ENCODE measurements at places on chromosomes 5 and 9.
A peak's percentile ranks its signal among the peaks of the same experiment; 100 is the strongest.

GRCh38 chr5:94682814-94683520 lies 64.5 kb downstream of the SLF1 start:
- no peak for DNase-seq

- no peak for DNase-seq
Observed at GRCh38 chr9:87596862-87597261, 99.2 kb downstream of the DAPK1 start.

GRCh38 chr5:11803436-11803835 lies 100.8 kb downstream of the CTNND2 start:
- no peak for DNase-seq

GRCh38 chr5:30401479-30402058 lies 791.9 kb upstream of the CDH6 start:
- DNase-seq = peak; percentile 42

DNA sequence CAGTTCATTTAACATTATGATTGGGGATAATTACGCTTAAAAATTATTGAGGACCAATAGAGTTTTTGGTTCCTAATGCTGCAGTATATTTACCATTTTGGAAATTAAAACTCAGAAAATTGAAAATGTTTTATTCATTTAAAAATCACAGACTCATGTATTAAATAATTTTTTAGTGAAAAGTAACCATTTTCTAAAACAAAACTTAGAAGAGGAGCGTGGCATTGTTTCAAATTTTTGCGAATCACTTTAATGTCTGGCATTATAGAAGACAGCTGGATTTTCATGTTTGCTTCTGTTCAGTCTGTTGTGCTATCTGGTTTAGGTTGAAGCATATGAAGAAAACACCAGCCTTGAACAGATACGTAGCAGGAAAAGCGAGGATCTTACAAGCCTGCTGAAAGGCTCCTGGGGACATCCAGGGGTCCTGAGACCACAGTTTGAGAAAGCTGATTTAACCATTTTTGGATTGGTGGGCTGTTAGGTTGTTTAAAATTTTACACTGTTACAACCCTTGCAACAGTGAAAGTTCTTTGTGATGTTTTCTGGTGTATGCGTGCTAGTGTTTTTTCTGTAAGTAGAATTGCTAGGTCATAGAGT lies 1.6 kb downstream of the ZFYVE16 start:
- DNase-seq = peak; percentile 9

- DNase-seq = no peak
Observed at GRCh38 chr5:132999246-132999645, 27.1 kb downstream of the ZCCHC10 start.

GRCh38 chr5:56814361-56814962 lies 887 bp upstream of the MAP3K1 start:
- no peak for DNase-seq

DNA sequence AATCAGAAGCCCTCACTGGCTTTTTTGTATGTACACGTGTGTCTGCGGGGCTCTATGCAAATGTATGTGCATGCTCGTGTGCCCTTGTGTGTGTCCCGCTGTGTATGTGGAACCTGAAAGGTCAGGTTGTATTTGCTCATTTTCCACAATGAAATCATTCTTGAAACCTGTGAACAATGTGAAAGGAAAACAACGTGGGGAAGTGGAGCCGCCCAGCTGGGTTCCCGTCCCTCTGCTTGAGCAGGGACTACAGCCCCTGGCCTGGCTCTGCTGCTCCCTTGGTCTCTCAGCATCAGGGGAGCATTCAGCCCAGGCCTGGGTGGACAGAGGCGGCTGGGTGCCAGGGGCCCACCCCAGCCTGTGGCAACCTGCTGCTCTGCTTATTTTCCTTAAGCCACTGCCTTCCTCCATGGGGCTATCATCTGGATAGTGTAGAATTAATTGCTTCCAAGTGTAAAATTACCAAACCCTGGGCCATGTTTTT lies 3.0 kb downstream of the ECSCR start:
- no peak for DNase-seq

DNA sequence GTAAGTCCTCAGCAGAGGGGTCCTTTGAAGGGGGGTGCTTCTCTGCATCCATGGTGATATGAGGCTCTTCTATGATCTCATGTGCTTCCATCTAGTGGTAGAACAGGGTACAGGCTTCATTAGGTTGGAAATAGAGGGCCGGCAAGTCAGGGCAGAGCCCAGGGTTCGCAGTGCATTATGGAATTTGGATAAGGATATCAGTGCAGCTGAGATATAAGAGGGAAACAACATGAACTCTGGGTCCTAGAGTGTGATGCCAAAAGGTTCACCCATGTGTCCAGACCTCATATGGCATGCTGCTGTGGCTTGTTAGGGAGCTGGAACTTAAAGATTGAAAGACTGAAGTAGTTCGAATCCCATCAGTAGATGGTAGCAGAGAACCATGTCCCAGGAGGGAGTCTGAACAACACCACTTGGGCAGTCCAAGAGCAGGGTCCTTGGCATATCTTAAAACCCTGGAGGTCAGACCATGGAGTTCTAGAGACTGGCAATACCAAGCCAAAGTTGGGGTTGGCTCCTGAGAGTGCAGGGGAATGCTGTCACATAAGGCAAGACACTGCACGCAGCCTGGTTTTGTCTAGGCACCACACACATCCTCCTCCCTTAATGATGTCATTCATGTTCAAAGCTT lies 2.3 kb downstream of the FAM221B start:
- peak; percentile 74 for DNase-seq

GRCh38 chr5:100472091-100472490 lies 63.1 kb upstream of the FAM174A start:
- no peak for DNase-seq

GRCh38 chr9:116342941-116343340 lies 189.3 kb downstream of the PAPPA start:
- DNase-seq = no peak

- peak; percentile 22 for DNase-seq
Observed at GRCh38 chr5:73232266-73233041, 59.5 kb downstream of the TMEM174 start.

DNA sequence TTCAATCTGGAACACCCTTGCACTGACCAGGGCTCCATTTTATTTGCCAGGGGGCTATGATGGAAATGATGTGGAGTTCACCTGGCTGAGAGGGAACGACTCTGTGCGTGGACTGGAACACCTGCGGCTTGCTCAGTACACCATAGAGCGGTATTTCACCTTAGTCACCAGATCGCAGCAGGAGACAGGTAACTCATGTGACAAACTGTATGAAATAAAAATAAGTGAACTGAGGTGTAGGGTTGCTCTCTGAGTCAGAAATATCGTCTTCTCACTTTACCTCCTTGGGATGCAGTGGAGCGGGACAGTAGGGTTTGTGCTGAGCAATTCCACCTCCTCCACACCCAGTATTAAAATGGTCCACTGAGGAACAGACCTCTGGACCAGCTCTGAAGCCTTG lies 22.1 kb downstream of the GABRP start:
- no peak for DNase-seq

DNA sequence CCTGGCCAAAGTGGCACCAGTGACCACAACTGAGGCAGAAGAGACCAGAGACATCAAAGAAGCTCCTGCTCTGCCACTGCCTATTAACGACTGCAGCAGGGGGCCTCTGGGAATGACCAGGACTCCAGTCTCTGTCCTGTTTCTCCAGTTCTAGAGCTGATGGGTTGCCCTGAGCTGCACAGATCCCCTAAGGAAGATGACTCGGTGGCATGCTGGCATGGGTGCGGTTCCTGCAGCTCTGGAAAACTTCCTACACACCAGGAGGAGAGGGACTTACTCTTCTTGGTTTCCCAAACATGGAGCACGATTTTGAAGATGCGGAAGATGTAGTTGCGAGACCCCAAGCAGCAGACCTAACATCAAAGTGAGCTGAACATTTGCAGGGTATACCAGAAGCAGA lies 2.7 kb downstream of the SLIT3 start:
- DNase-seq = no peak

GRCh38 chr9:23829580-23830475 lies 3.8 kb upstream of the ELAVL2 start:
- no peak for DNase-seq

GRCh38 chr5:87432460-87432859 lies 19.7 kb upstream of the CCNH start:
- DNase-seq = no peak

GRCh38 chr5:162323466-162323865 lies 255.9 kb downstream of the GABRG2 start:
- DNase-seq = peak; percentile 45

- no peak for DNase-seq
Observed at GRCh38 chr5:8848997-8849594, 696.8 kb downstream of the SEMA5A start.

DNA sequence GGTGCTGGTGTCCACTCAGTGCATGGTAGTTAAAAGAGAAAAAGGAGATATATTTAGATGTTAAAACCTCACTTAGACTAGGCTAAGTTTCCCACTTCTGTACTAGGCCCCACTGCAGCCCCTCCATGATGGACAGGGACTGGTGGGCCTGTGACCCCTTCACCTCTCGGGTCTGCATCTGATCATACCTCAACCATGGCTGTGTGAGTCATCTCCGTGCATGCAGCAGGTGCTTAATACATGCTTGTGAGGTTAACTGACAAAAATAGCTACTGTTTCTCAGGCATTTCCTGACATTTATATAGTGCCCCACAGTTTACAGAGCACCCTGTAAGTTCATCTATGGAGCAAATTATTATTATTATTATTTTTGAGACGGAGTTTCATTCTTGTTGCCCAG lies 8.4 kb upstream of the URM1 start:
- no peak for DNase-seq

DNA sequence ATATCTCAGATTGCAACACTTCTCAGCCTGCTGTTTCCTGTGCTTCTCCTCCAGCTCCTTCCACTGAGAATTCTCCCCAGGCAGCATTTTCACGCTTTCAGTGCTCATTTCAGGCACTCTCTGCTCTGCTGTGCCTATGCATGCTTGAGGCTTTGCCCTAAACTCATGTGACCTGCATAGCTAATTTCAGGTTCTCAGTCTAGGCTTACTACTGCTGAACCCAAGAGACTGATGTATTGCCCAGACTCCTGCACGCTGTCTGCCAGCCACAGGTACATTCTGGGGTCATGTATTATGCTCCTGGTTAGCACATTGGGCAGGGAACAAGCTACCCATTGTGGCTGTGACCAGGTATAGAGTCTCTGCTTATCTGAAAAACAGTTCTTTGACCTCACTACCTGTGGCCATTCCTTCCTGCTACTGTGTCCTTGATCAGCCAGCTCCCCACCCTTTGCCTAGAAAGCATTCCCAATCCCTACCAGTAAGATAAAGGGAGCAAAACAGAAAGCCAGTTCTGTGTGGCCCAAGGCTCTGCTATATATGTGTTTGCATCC lies 34.7 kb downstream of the PIP5K1B start:
- no peak for DNase-seq

DNA sequence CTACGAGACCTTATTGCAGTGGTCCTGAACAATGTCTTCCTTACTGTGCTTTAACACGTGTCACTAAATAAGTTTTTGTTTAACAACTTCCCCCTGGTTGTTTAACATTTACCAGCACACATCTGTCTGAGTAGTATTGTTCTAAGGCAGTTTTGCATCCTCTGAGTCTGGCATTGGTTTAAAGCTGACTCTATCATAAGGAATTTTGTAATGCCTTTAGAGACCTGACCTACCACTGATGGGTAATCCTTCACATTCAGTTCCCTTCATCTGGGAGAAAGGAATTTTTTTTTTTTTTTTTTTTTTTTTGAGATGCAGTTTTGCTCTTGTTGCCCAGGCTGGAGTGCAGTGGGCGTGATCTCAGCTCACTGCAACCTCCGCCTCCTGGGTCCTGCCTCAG lies 20.0 kb upstream of the PCAT7 start:
- no peak for DNase-seq

DNA sequence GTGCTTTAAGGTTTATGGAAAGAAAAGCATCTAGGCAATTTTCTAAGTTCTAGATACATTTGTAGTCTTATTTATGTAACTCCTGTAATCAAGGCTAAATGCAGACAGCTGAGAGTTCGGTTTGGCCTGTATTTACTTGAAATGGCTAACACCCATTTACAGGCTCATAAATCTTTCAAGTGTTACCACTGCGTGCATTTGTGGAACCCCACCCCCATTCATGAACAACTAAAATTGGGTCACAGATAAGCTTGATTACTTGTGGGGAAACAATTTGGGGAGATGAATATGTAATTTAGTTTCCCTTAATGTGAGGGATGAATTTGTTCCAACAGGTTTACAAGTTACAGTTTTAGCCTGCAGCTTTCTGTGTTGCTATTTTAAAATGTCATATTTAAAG lies 360.6 kb downstream of the ARRDC3 start:
- no peak for DNase-seq

- DNase-seq = peak; percentile 25
Observed at GRCh38 chr5:53482717-53483638, 2.5 kb downstream of the FST start.

GRCh38 chr5:18920966-18921365 lies 1067.0 kb downstream of the CDH18 start:
- DNase-seq = no peak

GRCh38 chr9:72509053-72509452 lies 12.4 kb upstream of the TMC1 start:
- no peak for DNase-seq

- no peak for DNase-seq
Observed at GRCh38 chr5:144076521-144077083, 93.9 kb downstream of the YIPF5 start.

- DNase-seq = no peak
Observed at GRCh38 chr5:126619781-126620180, 19.0 kb downstream of the PHAX start.

DNA sequence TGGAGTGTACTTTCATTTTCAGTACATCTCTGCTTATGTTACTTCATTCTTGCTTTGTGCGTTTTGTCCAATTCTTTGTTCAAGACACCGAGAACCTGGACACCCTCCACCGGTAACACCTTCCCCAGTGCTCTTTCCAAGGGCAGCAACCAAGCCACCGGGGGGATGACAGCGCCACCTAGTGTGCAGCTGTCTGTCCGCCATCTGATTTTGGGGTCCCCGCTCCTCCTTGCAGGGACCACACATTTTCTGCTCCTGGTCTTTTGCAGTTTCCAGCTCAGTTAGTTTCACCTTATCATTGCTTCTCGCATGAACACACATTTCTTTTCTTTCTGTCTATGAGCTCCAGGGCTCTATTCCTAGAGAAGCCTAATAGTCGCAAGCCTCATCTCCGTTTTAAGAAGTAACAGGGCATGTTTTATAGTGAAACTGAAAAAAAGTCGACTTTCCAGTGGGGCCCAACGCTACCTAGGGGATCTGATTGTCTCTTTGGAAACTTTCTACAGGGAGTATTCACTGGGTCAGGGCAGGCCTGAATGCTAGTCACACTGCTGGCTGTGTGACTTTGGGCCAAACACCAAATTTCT lies 152.1 kb downstream of the FSTL4 start:
- DNase-seq = no peak

GRCh38 chr5:96326902-96327301 lies 106.1 kb downstream of the PCSK1 start:
- DNase-seq = no peak

- no peak for DNase-seq
Observed at GRCh38 chr5:41966401-41967105, 41.5 kb downstream of the FBXO4 start.

GRCh38 chr5:169001394-169001793 lies 299.5 kb downstream of the SLIT3 start:
- DNase-seq = no peak

DNA sequence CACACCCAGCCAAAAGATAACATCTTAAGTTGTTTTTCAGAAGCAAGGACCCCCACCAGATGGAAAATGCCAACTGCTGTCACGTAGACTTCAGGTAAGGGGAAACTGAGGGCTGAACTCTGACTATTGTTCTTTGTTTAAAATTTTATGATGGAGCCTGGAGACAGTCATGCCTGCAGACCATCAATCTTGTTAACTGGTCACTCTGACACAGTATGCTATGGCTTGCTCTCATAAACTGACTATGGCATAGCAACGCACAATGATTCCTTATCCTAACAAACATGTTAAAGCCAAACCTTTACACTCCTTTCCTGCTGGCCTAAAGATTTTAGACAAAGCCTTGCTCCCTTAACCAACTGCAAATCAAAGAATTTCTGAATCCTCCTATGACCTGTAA lies 43.6 kb upstream of the GOLM1 start:
- DNase-seq = no peak

Data from brain (organoid and tissue), 16 donors.